Stimulated activated CD8-positive, alpha-beta memory T cell treated with anti-CD3 and anti-CD28 coated beads, Interleukin-4, amount 100 ng/mL, for 1 hour (primary cell): ENCODE measurements at places on chromosomes 4 and X.

DNA sequence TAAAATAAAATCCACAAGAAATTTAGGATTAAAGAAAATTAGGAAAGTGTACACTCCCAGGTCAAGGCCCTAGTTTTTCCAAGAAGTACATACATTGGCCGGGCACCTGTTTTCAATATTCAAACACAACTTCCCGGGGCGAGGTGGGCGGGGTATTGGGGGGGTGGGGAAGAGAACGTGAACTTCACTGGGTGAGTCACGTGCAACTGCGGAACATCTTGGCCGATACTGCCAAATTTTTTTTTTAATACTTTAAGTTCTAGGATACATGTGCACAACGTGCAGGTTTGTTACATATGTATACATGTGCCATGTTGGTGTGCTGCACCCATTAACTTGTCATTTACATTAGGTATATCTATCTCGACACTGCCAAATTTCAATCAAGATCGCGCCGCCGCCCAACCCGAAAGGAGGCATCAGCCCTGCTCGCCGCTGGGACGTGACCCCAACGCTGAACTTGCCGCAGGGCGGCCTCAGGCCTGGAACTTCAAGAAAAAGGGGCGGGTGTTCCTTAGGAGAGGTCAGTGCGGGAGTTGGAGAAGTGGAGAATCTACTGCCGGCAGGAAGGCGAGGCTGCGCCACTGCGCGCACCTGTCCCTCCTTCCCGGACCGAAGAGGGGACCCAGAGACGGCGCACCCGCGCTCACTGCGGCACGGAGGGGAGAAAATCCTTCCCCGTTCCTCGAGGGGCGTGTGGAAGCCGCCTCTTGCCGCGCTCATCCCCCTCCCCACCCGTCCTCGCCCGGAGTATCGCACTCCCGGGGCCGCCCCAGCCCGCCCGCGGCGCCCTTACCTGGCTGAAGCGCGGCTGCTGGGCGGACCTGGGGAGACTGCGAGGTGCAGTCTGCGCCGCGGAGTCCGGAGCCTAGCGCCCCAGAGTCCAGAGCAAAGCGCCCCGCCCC is at the start of gene TEC:
TSS of gene TEC (minus strand) at position 883 of the 905 bp plus-strand sequence. CDS start 41,224 bp downstream, outside the sequence.
- peak; percentile 14 for DNase-seq

DNA sequence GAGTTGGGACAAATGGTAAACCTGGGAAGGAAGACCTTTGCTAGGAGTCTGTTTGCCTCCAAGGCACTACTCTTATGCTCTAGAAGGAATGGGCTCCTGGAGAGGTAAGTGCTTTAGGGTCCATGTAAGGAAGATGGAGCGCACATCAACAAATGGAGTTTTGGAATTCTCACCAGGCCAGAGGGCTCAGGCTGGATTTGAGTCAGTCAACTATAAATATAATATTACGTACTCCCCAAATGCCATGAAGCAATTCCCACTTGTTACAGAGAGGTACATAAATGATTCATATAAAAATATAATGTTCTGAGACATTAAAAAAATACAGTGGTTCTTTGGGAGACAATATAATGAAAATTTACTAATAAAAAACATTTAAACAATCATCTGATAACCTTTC is 1.6 kb upstream of the SLC9B1 start:
- DNase-seq: no peak

- DNase-seq: no peak
Observed at GRCh38 chr4:117420948-117421347, 335.6 kb upstream of the TRAM1L1 start.

- DNase-seq: no peak
Observed at GRCh38 chr4:56158483-56158882, 209.7 kb downstream of the CEP135 start.

DNA sequence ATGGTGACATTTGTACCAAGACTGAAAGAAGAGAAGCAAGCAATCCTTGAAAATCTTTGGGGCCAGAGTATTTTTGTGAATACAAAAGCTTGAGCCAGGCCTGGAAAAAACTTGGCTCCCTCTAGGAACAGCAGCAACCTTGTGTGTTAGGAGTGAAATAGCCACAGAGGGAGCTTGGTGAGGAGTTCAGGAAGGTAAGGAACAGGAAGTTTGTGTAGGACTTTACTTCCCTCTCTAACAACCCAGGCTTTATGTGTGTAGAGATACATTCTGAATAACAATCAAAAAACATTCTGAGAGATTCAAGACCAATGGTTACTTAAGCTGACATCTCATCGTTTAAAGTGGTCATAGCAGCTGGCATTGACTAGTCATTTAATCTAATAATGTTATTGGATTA is 668.5 kb downstream of the PCDH18 start:
- no peak for DNase-seq

DNA sequence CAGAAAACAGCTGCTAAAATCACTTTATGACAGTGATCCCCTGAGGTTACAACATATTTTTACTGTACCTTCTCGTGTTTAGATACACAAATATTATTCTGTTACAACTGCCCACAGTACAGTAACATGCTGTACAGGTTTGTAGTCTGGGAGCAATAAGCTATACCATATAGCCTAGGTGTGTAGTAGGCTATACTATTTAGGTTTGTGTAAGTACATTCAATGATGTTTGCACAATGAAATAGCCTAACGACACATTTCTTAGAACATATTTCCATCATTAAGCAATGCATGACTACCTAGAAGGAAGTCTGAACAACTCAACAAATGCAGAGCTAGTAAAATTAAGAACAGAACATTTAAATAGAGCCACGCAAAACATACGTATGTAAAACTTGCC is 112.7 kb downstream of the ZAR1 start:
- no peak for DNase-seq

GRCh38 chr4:15182600-15183220 is 180.4 kb downstream of the CPEB2 start:
- no peak for DNase-seq

DNA sequence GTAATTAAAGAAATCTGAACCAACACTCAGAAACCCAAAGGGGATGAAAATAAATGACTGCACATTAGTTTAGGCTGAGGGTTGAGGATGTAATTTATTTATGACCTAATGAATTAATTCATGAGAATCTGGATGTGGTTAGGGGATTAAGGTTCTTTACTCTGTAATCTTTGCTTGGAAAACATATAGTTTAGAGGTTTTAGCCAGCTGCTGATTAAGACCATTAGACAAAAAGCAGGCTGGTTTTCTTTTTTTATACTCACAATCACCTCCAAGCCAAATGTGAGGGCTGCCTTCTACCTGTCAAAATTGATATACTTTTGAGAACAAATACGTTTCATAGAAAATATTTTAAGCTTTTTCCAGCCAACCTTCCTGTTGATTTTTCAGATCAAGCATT is 2705.8 kb downstream of the PCDH7 start:
- no peak for DNase-seq

GRCh38 chrX:23327104-23327503 is 7.5 kb upstream of the PTCHD1 start:
- DNase-seq: no peak

- DNase-seq: no peak
Observed at GRCh38 chr4:82591592-82591991, 29.8 kb upstream of the TMEM150C start.

GRCh38 chr4:3305610-3306371 is 13.0 kb downstream of the RGS12 start:
- DNase-seq: no peak

- DNase-seq: no peak
Observed at GRCh38 chr4:124874172-124874450, 161.6 kb upstream of the ANKRD50 start.

DNA sequence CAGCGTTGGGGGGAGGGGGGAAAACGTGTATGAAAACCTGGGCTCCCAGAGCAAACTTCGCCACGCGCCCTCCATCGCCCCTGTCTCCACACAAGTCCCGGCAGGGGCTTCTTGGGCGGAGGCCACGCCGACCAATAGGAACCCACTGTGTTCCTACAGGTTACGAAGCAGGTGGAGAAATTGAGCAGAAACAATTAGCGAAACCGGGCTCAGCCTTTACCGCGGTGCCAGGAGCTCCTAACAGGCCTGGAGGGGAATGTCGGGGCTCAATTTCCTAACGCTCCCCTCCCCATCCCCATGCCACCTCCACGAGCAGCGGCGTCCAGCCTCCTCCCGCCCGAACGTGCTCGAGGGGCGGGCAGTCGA is 589 bp upstream of the KIT start:
- DNase-seq: no peak

- no peak for DNase-seq
Observed at GRCh38 chr4:126328914-126329313, 1014.2 kb downstream of the FAT4 start.

GRCh38 chr4:187276736-187277408 is 553.2 kb upstream of the FAT1 start:
- no peak for DNase-seq

GRCh38 chr4:122091836-122092405 is 60.2 kb upstream of the BLTP1 start:
- DNase-seq: no peak

GRCh38 chr4:110064934-110065333 is 133.5 kb downstream of the ELOVL6 start:
- DNase-seq: no peak

- DNase-seq: no peak
Observed at GRCh38 chrX:19846995-19847790, 40.2 kb downstream of the SH3KBP1 start.

DNA sequence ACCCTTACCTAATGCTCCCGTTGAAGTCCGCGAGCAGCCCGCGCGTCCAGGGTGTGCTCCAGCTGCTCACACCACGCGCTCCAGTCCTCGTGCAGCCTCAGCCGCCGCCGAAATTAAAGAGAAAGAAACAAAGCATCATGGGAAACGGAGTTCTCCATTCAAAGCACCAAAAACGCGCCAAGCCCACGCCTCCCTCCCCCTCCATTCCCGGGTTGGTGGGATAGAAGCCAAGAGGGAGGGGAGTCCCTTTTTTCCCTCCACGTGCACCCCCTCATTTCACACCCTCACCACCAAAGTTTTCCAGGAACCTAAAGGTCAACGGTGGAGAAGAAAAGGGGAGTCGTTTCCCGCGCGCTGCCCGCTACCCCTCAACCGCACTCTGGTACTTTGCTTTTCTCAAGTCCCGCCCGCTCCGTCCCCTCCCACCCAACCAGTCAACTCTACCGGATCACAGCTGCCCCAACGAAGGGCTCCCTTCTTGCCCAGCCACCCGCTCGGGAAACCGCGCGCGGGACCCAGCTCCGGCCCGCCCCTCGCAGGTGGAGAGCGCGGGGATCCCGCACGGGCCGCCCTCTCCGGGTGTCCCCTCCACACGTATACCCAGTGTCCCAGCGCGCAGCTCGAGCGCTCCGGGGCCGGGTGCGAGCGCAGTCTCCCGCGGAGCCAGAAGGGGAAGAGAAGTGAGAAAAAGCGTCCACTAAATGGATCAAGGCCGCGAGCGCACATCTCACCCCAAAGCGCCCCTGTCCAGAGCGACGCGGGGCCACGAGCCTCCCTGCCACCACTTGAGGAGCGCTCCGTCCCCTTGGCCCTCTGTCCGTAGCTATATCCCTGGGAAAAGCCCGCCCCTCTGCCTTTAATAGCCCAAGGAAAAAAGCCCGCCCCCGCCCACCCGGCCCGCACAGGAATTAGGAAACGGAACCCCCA is 65.1 kb upstream of the CCDC160 start:
- DNase-seq: no peak

DNA sequence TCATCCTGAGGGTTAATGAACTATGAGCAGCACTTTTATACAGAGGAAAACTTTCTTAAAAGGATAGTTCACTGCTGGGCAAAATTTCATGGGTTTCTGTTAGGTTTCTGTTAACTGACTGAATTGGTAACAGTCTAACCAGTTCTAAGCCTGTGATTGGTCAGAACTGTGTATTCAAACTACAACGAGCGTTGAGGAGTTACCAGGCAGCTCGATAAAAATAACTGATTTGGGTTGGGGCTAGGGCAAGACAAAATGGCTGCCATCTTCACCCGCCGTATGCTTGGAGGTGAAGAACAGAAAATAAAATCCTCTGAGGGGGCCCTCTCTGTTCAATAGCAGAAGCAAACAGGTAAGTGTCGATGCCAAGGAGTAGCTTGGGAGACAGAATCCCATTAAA is 22.0 kb downstream of the FAM133A start:
- DNase-seq: no peak

GRCh38 chr4:43776371-43776770 is 672.2 kb downstream of the KCTD8 start:
- no peak for DNase-seq

- no peak for DNase-seq
Observed at GRCh38 chr4:186557061-186557460, 1.7 kb upstream of the MTNR1A start.

DNA sequence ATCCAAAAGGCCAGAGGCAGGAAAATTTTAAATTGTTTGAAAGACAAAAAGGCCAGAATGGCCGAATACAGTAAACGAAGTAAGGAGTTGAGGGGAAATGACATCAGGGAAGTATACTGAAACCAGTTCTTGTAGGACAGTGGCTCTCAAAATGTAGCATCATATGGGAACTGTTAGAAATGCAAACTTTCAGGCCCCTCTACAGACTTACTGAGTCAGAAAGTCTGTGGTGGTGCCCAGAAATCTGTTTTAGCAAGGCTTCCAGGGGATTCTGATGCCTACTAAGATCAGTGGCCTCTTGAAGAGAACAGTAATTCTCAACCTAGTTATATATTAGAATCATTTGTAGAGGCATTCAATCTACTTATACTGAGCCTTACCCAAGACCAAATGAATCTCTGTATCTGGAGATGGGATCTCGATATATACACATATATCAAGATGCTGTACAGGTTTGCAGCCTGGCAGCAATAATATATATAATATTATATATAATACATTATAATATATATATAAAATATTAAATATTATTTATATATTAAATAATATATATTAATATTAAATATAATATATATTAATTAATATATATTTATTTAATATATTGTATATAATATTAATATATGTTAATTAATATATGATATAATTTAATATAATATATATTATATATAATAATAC is 39.7 kb downstream of the ADAMTS3 start:
- no peak for DNase-seq

- DNase-seq: no peak
Observed at GRCh38 chr4:72496119-72496518, 72.9 kb downstream of the ADAMTS3 start.

GRCh38 chr4:75722417-75722816 is 2.0 kb upstream of the USO1 start:
- no peak for DNase-seq

- no peak for DNase-seq
Observed at GRCh38 chrX:79081895-79082512, 62.5 kb upstream of the GPR174 start.

GRCh38 chrX:149979126-149979644 is 40.9 kb upstream of the EOLA2 start:
- no peak for DNase-seq
